SHP77 treated with DMSO at 0.1 percent for 48 hours (cell line): ENCODE measurements at places on chromosomes 1 and 21.

GRCh38 chr1:33302325-33302724, 18.6 kb downstream of the A3GALT2 start:
- DNase-seq, result no peak

DNA sequence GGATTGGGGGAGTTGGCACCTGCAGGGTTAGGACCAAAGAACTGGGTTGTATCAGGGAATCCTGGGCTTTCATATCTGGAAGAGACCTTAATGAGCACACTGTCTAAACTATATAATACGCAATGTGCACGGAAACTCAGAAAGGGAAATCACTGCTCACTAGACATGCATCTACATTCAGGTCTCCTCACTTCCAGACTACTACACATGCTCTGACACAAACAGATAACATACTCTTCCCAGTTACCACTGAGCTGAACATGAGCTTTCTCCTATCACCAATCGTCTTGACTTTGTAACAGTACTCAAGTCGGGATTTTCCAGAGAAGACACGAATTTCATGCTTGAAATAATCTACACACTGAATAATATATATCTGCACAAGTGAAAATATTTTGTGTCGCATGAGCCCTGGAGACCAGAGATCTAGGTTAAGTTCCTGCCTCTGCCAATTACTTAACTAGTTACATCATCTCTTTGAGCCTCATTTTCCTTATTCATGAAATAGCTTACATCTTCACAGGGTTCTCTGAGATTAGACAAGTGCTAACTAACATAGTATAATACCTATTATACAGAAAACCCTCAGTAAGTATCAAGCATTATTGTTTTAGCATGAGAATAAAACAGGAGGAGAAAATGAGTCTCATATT, 101.1 kb downstream of the JAK1 start:
- no peak for DNase-seq

- DNase-seq, result no peak
These were observed 7.3 kb downstream of the SKI start for GRCh38 chr1:2235300-2235998.

DNA sequence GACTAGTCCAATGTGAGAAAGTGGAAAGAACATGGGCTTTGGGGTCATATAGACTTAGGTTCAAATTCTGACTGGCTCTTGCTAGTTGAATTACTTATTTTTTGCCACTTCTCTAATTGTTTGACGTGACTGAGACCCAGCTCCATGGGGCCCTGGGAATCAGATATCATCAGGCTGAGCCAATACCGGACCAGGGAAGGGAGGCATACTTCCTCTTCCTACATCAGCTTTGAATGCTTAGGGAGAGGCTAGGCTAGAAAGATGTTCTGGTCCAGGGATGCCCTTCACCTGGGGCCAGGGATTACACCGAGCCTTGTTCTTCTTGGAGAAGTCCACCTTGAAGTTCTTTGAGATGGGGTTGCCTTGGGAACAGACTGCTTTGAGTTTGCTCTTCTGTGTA, 3.7 kb upstream of the NR1I3 start:
- no peak for DNase-seq

DNA sequence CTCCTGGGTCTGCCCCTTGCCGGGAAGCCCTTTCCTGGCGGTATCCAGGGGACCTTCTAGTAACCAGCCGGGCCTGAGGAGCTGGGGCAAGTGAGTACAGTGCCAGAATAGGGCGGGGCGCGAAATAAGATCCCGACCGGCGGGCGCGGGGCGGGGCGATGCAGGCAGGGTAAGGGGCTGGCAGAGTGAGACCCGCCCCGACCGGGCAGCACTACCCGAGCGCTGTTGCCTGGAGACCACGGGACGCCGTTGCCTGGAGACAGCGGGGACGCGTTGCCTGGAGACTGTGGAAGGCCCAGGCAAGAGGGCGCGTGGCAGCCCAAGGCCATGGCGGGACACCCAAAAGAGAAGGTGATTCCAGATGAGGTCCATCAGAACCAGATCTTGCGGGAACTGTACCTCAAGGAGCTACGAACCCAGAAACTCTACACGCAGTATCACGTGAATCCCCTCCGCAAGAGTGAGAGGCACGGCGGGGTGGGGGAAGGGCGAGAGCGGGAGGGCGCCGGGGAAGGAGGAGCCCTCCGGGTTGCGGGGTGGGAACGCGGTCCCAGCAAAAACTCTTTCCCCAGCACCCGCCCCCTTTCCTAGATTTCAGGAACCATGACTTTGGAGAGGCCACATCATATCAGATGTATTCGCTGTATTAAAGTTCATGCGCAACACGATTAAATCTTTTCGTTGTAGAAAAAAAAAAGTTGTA, 24.3 kb downstream of the EBNA1BP2 start:
- peak; percentile 23 for DNase-seq

DNA sequence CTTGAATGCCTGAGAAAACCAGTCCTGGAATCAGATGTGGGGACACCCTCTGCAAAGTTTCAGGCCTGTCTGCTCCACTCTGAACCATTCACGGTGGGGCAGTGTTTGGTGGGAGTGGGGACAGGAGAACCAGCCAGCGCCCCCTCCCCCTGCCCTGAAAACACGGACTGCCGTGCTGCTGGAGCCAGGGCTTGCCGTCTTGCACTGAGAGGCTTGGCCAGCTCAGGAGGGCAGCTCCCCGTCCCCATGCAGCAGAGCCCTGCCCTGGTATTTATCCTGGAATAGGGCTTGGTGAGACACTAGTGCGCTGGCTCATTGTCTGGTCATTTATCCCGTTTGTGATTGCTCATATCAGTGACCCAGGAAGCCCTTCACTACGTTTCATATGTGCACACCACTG, 3.9 kb downstream of the S100B start:
- DNase-seq, result no peak

GRCh38 chr1:211330282-211330936, 3.8 kb downstream of the TRAF5 start:
- DNase-seq, result no peak

DNA sequence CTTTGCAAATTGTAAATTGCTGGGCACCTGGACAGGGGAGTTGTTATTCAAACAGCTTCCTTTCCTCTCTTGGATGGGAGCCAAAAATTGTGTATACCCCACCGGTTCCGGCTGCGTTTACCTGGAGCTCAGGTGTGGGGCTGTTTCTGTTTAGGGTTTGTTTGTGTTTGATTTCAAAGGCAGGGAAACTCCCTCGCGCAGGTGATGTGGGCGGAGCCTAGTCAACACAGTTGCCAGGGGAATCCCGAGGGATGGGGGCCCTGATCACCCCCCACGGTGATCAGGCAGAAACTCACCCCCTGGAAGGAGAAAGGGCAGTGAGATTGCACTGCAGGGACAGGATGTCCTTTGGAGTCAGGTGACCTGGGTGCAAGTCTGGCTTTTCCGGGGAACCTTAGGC, 28.3 kb downstream of the CDCP2 start:
- no peak for DNase-seq
